Mesothelial cell of epicardium (in vitro differentiated cells): ENCODE measurements at places on chromosomes 3 and 15.

GRCh38 chr15:81002009-81002330 lies 1.2 kb downstream of the TLNRD1 start:
- DNase-seq: no peak

- no peak for DNase-seq
These were observed 33.1 kb upstream of the SEMA3F start for GRCh38 chr3:50122071-50122470.

DNA sequence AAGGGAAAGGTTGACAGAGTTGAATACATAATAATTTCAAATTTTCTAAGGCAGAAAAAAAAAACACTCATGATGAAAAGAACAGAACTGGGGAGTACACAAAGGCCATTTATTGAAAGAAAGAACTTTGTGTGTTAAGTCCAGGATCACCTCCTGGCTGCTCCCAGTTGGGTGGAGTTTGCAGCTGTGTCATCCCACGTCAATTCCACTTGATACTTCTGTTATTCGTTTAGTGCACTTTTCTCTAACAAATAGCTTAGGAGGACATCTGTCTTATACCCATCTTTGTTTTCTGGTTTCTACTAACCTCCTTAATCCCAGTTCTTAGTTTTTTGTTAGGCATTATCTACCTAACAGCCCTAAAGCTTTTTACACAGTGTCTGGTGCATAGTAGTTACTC lies 44.7 kb downstream of the SGO1 start:
- DNase-seq: no peak

- DNase-seq: no peak
These were observed 15.1 kb upstream of the ZBTB47 start for GRCh38 chr3:42638339-42638842.

DNA sequence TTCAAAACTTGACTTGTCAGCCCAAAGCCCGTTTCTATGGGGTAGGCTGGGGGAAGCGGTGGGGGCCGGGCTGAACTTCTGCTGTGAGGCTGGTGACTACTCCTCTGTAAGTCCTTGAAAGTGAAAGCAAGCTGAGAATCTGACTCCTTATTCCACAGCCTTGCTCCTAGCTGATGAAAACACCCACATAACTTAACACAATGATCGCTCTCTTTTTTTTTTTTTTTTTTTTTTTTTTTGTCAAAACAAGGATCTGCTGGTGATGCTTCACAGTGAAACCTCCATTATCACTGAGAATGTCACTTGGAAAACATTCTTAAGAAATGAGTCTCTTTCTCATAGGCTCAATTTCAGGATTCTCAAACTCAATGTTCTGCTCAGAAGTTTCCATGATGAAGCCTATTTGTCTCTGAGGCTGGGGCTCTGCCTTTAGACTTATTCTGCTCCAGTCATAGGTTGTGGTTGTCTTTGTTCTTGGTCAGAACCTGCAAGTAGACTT lies 31.4 kb upstream of the TKT start:
- no peak for DNase-seq

DNA sequence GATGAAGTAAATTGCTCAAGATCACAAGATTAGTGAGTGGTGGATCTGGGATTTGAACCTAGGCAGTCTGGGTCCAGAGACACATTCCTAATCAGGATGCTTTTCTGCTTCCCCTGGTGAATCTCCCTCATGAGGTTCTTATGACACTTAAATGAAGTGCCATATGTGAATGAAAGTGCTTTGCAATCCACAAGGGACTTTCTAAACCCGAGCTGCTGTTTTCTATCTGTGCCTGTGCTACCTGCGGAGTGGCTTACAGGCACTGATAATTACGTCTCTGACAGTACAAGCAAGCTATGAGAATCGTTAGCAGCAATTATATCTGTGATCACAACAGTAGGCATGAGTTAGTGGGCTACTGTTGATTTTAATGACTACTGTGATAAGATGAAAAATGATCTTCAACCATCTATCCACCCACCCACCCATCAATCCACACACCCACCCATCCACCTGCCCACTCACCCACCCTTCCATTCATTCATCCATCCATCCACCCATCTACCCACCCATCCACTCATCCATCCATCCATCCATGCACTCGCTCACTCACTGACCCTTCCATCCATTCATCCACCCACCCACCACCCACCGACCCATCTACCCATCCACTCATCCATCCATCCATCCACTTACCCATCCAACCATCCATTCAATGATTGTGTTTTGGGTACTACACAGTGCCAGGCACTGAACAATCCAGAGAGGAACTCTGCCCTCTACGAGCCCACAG lies 51.8 kb downstream of the ATP2B2 start:
- no peak for DNase-seq

GRCh38 chr3:20878691-20879090 lies 692.7 kb upstream of the SGO1 start:
- DNase-seq: no peak

- DNase-seq: peak; percentile 64
These were observed 16.4 kb downstream of the CLK3 start for GRCh38 chr15:74631935-74632560.

DNA sequence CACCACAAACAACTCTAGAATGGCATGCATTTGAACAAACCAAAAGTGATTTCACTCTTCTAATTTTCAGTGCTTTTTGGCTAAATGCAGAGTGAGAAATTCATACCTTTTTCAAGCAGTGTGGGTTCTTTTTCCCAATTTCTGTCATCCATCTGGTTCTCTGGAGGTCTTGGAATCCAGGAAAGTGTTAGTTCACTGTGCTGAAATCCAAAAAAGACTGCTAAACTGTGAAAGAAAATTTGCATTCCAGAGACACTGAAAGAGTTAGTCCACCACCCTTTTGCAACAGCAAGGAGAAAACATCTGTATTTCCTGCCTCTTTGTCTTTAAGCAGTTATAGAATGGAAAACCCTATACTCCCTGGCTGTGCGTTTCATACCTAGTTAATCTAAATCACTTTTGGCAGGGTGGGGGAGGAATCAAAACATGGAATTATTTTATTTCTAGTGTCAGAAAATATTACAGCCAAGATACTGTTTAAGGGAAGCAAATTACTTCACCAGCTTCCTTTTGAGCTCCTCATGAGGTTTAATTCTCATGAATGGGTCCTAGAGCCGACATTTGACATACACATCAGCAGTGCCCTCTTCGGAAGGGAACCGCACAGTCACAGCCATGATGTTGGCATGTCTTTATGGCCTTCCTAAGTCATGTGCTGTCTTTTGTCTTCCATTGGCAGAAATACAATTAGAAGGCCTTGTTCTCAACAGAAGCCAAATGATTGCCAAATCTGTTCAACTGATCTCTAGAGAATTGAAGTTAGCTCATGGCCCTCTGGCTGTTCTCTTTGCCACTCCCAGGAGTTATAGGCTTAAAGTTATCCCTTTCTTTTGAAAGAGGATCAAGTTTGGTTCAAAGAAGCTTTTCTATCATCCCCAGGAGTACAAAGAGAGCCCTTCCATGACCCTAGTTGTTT lies 317.7 kb upstream of the TPRG1 start:
- DNase-seq: no peak

DNA sequence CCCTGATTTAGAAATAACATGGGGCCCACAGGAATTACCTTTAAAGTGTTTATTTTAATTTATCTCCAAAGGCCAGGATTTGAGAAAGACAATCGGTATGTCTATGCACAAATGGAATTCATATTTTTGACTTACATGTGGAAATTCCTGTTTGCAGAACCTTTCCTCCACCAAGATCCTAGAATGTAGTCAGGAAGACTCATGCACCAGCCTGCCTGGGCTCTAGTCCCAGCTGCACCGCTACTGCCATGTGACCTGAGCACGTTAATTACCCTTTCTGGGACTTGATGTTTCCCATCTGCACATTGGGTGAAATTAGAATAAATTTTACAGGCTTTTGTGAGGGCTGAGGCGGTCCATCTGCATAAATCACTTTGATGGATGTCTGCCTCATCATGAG lies 194.2 kb downstream of the ATP10A start:
- DNase-seq: no peak

GRCh38 chr3:111735243-111735758 lies 123.8 kb upstream of the PHLDB2 start:
- DNase-seq: no peak

DNA sequence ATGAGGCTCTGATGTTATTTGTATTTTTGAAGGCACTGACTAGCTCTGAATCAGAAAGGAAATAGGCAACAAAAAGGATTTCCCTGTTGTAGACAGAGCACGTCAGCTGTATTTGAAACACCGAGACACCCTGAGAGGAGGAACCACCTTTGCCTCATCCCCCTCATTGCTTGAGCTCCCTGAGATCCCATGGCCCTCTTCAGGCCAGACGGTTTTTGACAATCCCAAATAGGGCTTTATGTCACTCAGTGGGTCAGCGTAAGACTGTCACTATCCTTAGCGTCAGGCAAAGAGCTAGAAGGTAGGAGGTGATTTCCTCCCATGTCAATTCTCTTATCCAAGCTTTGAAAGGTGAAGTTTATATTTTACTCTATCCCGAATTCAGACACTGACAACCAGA lies 254.3 kb downstream of the ZNF621 start:
- DNase-seq: no peak

DNA sequence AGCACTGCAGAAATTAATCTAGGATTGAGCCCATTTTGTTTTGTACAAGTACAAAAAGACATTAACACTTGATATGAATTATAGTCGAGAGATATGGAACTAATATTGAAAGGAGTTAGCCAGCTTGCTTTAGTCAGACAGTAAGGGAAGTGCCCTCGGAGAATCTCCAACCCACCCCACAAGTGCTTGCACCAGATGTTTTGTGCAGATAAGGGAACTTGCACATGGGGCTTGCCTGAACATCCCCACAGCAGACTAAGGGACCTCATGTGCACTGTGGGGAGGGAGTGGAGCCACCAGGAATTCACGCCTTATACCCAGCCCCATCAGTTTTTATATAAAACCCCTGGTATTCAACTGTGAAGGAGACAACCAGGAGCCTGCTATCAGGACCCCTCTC lies 122.3 kb downstream of the EFHB start:
- DNase-seq: no peak

GRCh38 chr3:150327678-150328653 lies 80.1 kb upstream of the TSC22D2 start:
- DNase-seq: no peak

DNA sequence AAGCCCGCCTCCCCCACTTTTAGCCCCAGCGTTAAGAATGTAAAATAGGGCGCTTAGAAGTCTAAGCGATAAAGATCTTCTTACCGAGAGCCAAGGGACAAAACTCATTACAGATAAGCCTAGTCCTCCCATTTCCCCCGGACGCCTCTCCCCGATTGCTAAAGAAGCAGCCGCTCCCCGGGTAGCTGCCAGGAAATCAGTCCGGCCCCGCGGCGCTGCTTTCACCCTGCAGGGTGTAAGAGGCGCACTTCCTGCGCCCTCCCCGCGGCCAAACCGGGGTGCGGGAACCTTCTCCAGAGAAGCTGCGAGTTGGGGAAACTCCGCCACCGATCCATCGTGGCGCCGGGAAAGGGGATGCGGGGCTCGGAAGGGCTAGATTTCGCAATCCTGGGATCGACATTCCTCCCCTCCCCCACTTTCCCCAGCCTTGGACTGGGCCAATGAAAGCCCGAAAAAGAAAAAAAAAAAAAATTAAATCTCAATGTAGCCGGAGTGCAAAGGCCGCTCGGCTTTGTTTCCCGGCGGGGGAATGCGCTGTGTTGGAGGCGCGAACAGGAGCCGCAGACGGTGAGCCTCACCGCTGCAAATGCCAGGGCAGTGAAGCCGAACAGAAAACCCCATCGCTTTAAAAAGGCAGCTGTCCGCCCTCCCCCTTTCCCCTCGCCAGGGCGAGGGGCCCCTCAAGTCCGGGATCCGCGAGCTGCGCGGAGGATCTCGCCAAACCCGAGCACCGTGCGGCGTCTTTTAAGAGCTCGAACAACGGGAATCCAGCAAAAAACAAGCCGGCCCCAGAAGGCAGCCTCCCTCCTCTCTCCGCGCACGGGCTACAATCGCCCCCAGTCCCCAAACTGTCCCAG lies 626 bp upstream of the PTPRG start:
- peak; percentile 58 for DNase-seq

DNA sequence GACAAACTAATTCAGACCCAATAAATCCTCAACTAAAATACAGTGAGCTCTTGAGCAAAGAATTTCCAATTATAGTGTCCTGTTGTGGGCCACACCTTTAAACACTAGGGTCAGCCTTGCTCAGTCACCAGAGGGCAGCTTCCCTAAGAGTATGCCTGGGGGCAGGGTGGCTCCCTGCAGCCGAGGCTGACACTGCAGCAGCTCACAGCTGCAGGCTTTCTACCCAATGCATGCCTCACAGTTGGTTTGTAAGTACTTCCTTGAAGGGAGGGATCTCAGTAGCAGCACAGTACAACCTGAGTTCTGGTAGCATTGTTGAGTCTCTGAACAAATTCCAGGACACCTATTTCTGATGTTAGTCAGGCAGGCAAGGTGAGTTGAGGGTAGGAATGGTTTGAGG lies 335.6 kb downstream of the TUSC7 start:
- DNase-seq: no peak

GRCh38 chr3:150913133-150913922 lies 8.1 kb upstream of the MINDY4B start:
- no peak for DNase-seq

GRCh38 chr15:86063356-86064095 lies 16.1 kb upstream of the AGBL1 start:
- no peak for DNase-seq

- DNase-seq: no peak
These were observed 31.6 kb downstream of the ZDHHC19 start for GRCh38 chr3:196179380-196180308.

GRCh38 chr15:84914351-84914750 lies 29.9 kb downstream of the SLC28A1 start:
- no peak for DNase-seq

DNA sequence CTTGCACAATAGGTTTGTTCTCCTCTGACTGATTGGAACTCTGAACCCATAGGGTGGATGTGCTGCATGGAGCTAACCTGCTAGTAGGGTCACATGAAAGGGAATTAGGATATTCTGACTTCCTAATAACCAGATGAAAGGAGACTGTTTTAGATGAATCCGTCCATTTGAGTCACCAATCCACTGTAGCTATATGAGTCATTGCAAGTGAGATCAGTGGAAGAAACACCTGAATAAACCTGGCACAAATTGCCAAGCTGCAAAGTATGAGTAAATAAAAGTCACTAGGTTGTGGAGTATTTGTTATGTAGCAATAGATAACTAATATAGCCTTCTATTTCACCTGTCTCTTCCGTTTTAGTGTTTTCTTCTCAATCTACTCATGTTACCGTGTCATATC lies 584.4 kb downstream of the PDCD6IP start:
- no peak for DNase-seq
